ENCODE measurements at places on chromosomes 4 and X.

- DNase-seq, result no peak
These were observed 27.3 kb downstream of the ABCE1 start for GRCh38 chr4:145125396-145125795.

DNA sequence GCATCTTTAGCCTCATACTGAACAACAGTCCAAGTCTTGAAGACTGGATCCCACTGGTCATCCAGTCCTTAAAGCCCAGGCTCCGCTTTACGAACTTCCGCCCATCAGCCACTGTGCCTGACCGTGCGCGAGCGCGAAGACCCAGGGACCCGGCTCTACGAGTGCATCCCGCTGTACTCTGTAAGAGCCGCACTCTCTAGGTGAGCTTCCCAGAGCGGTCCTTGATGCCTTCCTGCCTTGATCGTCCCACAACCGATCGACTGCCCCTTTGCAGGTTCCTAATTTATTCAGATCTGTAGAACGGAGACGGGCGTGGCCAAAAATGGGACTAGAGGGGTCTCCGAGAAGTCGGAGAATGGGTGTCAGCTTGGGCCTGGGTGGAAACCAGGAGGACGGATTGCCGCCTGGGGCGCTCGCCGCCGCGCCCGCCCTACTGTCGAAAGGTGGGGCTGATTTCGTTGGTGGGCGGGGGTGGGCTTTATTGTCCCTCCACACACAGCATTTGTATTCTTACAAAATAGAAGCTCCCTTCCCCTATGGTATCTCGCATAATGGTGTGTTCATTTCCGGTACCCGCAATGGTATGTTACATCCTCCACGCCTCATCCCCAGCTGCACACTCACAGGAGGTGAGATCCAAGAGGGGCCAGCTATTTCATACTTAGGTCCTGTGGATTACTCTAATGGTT lies 42.3 kb upstream of the FAM156A start:
- DNase-seq, result no peak

- no peak for DNase-seq
These were observed 30.8 kb downstream of the RASL11B start for GRCh38 chr4:52892880-52893279.

GRCh38 chr4:89284828-89285227 lies 22.8 kb downstream of the GPRIN3 start:
- no peak for DNase-seq

GRCh38 chr4:125315576-125316400 lies 1.0 kb downstream of the FAT4 start:
- peak; percentile 66 for DNase-seq

DNA sequence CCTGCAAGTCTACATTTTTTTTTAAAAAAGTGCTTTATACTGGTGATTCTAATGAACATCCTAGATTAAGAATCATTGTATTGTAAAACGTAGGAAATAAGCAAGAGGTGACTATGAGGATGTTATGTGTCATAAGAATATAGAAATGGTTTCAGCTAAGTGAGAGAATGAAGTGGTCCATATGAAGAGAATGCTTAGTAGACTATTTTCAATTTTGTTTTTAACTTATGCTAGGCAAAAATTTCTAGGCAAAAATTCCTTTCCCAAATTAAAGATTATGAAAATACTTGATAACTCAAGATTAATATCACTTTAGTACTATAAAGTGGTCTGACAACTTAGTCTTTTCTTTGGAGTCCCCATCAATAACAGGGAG lies 825 bp downstream of the DYNLT3 start:
- DNase-seq, result no peak

- DNase-seq, result no peak
These were observed 1920.6 kb downstream of the ARAP2 start for GRCh38 chr4:34323549-34324320.

- no peak for DNase-seq
These were observed 51.0 kb downstream of the KDR start for GRCh38 chr4:55074386-55074785.

GRCh38 chrX:47611926-47612325 lies 7.7 kb downstream of the SYN1 start:
- no peak for DNase-seq

- no peak for DNase-seq
These were observed 121.8 kb upstream of the EDA2R start for GRCh38 chrX:66760651-66761050.

- peak; percentile 17 for DNase-seq
These were observed 72.9 kb upstream of the ENOX2 start for GRCh38 chrX:130975947-130976346.

- DNase-seq, result no peak
These were observed 169.2 kb upstream of the AMOT start for GRCh38 chrX:113009837-113010236.

DNA sequence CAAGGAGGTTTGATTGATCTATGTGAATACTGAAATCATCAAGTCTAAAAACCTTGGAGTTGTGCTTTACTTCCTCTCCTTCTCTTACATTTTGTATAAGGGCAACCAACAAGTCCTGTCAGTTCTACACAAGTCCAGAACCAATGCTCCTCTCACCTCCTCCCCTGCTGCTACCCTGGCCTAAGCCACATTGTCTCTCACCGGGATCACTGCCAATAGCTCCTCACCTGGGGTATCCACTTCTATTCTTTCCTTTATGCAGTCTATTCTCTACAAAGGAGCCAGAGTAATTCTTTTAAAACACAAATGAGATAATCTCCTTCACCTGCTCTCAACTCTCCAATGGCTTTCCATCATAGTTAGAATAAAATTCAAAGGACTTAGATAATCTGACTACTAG lies 13.3 kb upstream of the ARHGEF6 start:
- no peak for DNase-seq

GRCh38 chr4:119774840-119775239 lies 146.2 kb upstream of the PDE5A start:
- no peak for DNase-seq

GRCh38 chr4:53905941-53906377 lies 158.4 kb downstream of the CHIC2 start:
- DNase-seq, result peak; percentile 29

DNA sequence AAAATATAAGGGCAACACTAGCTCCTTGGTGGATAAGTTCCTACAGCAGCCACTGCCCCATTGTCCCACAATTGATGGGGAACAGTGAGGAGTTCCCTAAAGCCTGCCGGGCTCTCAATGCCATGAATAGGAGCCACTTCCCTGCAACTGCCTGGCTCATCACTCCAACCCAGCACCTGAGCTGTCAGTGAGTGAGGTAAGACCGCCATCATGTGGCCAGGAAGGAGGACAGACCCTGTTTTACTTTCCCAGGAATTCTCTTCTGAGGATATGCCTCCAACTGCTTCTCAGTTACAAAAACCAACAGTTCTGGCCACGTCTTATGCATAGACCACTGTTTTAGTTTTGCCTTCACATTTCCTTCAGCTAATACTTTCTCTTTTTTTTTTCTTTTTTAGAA lies 45.5 kb downstream of the SRPX start:
- peak; percentile 41 for DNase-seq

GRCh38 chr4:7759216-7759615 lies 180.4 kb downstream of the AFAP1 start:
- DNase-seq, result no peak

GRCh38 chr4:4762909-4763821 lies 96.3 kb upstream of the MSX1 start:
- no peak for DNase-seq

GRCh38 chr4:30616942-30617646 lies 103.1 kb upstream of the PCDH7 start:
- DNase-seq, result no peak

GRCh38 chr4:99759988-99760387 lies 56.6 kb upstream of the DAPP1 start:
- DNase-seq, result no peak

DNA sequence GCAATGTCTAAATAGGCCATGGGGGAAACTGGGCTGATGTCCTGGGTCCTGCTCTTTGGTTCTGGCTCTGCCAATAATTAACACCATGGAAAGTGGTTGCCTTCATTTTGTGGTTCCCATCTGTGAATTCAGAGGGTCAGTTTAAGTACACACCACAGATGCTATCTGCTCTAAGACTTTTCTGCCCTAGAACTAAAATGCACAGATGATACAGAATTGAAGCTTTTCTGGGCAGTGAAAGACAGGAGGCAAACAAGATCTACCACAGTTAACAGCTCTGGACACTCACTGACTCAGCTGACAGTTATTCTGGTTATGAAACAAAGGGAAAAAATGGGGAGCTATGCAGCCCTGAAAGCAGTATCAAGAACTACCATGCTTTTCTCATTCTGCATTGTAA lies 37.3 kb downstream of the APBB2 start:
- no peak for DNase-seq

- DNase-seq, result no peak
These were observed 2.2 kb upstream of the FMR1NB start for GRCh38 chrX:147978931-147979330.

- DNase-seq, result no peak
These were observed 12.8 kb downstream of the CYP4V2 start for GRCh38 chr4:186204103-186204559.

GRCh38 chrX:93420090-93420489 lies 253.3 kb downstream of the NAP1L3 start:
- no peak for DNase-seq

DNA sequence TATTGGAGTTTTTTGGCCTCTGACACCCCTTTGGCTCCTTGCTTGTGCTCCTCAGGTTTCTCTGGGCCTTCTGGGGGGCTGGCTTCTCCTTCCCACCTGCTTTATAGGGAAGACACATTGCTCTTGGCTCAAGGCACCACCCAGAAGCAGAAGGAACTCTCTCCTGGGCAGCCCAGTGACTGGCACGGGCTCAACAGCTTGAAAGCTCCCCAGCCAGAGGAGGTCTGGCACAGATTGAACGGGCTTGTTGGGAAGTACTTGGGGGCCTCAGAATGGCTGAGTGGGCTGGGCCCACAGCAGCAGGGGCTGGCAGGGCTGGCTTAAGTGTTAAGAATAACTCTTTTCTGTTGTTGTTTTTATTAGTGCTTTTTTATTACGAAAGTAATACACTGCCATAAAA lies 11.2 kb upstream of the ZNF185 start:
- no peak for DNase-seq

DNA sequence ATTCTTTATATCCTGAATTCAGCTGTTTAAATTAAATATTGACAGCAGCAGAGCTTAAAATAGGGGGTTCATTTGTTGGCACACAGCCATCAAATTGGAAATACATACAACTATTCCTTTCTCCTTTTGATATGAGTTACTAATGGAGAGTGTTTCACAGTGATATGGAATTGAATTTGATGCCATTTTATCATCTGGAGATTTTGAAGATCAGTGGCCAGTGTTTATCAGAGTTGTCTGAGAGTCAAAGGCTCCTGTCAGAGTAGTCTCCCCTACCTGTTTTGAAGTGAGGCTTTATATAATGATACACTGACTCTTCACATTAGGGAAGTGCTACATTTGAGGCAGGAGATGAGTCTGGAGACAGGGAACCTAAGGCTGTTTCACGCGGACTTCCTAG lies 1286.3 kb downstream of the TECRL start:
- DNase-seq, result no peak

- no peak for DNase-seq
These were observed 157.1 kb downstream of the PDGFRA start for GRCh38 chr4:54386042-54386669.

- DNase-seq, result peak; percentile 59
These were observed at the start of gene SH3D19 for GRCh38 chr4:151325111-151325948. Gene SH3D19, minus strand, starts transcription at chr4:151325605. Its CDS starts 253 bp downstream, at chr4:151325352.

DNA sequence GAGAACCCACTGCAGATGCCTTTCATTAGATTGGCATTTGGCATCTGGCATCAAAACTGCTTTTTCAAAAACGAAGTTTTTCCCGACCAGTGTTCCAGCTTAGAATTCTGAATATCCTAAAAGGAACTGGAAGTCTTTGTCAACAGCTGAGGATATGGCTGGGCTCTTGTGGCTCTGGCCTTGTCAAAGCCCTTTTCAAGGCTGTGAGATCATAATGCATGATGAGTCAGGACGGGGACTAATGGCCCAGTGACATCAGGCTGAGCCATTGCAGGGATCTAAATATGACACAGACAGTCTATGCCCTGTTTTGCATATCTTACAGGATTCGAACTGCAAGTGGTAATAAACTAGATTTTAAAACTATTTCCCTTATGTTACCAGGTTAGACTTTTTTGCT lies 306.4 kb downstream of the PTTG2 start:
- DNase-seq, result no peak

GRCh38 chr4:57291911-57292310 lies 181.7 kb upstream of the IGFBP7 start:
- no peak for DNase-seq

- no peak for DNase-seq
These were observed 24.2 kb upstream of the RASL11B start for GRCh38 chr4:52837716-52838558.

DNA sequence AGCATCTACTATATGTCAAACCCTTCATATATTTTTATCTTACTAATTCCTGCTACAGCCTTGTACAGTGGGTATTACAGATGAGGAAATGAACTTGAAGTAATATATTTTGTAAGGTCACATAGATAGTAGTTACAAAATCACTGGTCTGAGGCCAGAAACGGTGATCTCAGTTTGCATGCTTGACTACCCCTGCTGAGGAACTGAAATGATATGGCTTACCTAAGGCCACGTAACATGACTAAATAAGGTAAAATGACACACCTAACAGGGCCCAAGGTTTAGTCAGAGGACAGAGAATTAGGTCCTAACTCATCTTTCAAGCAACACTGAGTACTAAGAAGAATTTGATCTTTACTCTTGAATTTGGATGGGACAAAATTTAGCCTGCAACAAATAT lies 1.5 kb upstream of the COMMD8 start:
- DNase-seq, result no peak

DNA sequence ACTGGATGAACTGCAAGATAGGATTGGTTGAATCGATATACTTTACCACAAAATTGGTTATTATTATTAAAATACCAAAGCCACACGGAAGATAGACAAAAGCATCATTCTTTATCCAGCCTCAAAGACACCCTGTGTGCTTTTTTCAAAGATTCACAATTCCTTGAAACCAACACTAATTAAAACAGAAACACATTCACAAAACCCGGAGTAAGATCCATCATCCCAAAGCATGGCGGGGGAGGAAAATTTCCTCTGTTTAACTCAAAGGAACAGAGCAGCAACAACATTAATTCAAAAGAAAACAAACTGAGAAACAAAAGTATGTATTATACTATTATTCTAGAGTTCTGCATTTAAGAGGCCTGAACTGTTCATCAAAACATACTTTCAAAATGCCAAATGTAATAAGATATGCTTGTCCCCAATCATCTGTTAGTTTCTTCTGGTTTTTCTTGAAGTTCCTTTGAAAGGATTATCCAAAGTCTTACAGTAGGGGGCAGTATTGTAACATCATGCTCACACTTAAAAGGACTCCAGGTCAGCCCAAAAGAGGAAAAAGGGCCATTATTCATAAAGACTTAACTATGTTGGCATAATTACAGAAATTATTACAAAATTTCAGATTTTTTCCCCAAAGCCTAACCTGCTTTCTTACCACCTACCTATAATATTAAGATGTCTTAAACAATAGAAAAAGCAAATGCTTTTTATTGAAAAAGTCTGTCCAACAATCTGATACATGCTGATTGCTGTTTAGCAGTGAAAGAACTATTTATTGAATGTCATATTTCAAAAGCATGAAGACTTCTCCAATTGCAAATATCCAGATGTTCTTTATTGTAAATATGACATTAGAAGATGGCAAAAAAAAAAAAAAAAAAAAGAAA lies 168.7 kb downstream of the SCFD2 start:
- peak; percentile 74 for DNase-seq

- DNase-seq, result peak; percentile 21
These were observed 219.0 kb downstream of the TLL1 start for GRCh38 chr4:166091912-166092510.

All from neuronal stem cell (in vitro differentiated cells).